ENCODE measurements at places on chromosomes 3 and 15. TPM values are rescaled to one million over a fixed set of nuclear protein-coding genes. Genes with fewer than 3 reads are reported as not detected.

- DNase-seq, result no peak
These were observed 48.2 kb upstream of the FMN1 start for GRCh38 chr15:33242669-33243191.

The NANOGP8 gene
- not detected for total RNA-seq

DNA sequence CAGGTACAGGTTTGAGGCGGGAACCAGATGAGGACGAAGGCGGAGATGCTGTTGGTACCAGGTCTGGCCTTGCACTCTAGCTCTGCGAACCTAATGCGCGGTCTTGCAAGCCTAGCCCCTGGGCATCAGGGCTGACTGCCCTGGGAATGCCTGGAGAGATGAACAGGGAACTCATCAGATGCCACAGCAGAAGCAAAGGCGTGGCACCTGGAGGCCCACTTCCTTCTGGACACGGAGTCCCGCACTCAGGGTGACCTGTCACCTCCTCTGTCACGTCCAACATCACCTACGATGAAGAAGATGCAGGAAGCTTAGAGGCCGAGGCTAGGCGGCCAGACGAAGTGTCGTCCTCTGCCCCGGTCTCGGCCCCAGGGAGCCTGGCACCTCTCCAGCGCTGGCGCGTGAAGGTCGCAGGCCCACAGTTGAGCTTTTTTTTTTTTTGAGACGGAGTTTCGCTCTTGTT is 9.4 kb downstream of the RPLP1 start:
- peak; percentile 83 for DNase-seq

GRCh38 chr15:61841466-61841865 is 218.8 kb downstream of the VPS13C start:
- DNase-seq, result no peak

DNA sequence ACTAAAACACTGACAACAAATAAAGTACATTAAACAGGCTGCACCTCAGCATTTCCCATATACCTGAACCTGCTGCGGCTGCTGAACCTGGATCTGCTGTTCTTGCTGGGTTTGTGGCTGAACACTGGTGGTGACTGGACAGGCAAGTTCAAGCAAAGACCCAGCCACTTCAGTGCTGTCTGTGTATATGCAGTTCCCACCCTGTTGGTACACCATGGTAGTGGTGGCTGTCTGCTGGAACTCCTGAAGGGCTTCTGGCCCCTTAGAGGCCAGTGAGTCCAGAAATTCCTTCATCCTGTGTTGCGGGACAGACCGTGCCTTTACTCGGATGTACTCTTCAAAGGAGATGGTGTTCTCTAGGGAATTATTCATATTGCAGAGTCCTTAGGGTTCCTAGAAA is 17.2 kb downstream of the QRICH1 start:
- DNase-seq, result no peak

The ESYT3 gene
- 1.2 TPM for total RNA-seq

GRCh38 chr15:48001393-48002039 is 119.3 kb upstream of the SLC24A5 start:
- no peak for DNase-seq

DNA sequence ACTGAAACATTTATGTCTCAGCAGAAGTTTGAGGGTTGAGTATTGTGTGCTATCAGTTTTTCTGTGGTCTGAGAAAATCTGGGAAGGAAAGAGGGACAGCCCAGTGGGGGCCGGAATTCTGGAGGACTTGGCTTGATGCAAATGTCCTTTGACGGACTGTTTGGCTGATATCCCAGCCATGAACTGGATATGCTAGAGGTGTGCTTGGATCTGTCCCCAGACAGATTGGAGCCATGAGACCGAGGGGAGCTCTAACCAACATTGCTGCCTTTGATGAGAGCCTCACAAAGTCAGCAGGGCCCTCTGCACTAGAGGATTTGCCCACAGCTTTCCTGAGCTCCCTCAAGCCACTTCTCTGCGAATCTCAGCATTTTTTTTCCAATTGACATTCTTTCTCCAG is 405.6 kb downstream of the NTRK3 start:
- DNase-seq, result peak; percentile 14

DNA sequence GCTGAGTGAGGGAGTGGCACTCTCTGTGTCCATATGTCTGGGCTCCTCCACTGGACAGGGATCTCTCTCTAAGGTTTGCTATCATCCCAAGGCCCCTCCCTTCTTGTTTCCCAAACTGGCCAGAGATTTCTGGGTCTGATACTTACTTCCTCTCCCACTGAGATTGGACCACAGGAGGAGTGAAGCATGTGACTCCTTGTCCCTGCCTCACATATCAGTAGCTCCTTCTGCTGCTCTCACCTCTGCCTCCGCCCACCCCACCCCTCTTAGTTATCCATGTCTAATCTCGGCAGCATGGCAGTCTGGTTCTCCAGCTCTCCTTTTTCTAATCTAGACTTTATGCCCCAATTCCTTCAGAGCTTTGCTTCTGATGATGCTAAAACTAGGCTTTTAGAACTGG is 223.1 kb downstream of the RPLP1 start:
- no peak for DNase-seq

DNA sequence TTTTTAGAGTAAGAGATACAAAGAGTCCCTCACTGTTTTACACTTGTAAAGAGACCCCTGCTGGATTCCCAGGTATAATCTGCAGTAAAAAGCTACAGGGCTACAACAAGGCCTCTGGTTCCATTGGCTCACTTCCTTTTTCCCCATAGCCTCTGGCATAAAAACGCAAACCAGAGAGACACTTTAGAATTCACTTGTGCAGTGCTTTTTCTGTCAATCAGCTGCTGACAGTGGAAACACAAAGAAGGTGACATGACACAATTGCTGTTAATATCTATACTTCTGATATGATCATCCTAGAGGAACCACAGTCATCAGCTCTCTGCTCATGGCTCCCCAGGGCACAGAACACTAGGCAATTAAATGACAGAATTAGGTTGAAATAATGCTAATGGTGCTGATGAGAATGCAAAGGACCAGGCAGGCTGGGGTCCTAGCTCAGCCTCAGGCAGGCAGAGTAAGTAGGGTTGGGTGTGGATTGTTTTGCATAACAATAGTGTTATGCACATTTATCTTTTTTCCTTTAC is 667.9 kb upstream of the CFAP20DC start:
- DNase-seq, result no peak

- DNase-seq, result peak; percentile 77
These were observed 50.8 kb downstream of the SLC12A8 start for GRCh38 chr3:125161607-125162219.

The GREM1 gene
- total RNA-seq, result 0.20 TPM

The SIDT1 gene
- 1.9 TPM for total RNA-seq

The SUCNR1 gene
- total RNA-seq, result 3.5 TPM

The SLC22A14 gene
- total RNA-seq, result 0.14 TPM

The CPLX3 gene
- 31.0 TPM for total RNA-seq

The GOLGA8T gene
- 2.6 TPM for total RNA-seq

DNA sequence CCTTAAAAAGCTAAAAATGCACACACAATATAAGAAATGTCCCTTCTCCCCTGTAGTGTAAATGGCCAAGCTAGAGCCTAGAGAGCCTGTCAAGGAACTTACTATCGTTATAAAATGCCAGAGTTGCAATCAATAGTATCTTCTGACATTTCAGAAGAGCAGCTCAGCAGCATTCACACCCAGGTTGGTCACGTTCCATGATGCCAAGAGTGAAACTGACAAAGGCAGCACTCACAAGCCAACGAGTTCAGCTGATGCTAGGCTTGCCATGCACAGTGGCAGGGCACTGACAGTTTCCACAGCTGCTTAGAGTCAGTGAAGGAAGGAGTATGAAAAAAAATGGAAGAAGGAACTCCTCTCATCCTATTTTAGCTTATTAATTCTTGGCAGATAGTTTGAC is 331.4 kb upstream of the CCDC54 start:
- DNase-seq, result no peak

- no peak for DNase-seq
These were observed 894 bp upstream of the TM4SF4 start for GRCh38 chr3:149473357-149474249.

GRCh38 chr3:30518872-30519271 is 87.5 kb upstream of the TGFBR2 start:
- no peak for DNase-seq

DNA sequence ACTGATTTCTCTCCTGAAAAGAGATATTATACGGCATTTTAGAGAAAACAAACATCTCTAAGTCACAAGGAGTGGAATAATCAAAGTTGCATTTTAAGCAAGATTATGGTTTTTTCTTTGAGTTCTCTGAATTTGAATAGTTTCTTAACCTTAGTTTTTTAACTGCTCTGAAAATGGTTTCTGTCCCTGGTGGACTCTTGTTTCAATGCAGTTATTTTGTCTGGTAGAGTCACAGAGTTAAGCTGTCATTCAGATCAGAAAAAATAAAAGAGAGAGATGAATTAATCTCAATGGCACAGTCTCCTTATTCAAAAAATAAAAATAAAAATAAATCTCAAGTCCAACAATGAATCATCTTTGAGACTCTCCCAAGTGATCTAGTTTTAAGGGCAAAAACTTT is 19.0 kb downstream of the AGTR1 start:
- DNase-seq, result no peak

The FBLN2 gene
- 257 TPM for total RNA-seq

DNA sequence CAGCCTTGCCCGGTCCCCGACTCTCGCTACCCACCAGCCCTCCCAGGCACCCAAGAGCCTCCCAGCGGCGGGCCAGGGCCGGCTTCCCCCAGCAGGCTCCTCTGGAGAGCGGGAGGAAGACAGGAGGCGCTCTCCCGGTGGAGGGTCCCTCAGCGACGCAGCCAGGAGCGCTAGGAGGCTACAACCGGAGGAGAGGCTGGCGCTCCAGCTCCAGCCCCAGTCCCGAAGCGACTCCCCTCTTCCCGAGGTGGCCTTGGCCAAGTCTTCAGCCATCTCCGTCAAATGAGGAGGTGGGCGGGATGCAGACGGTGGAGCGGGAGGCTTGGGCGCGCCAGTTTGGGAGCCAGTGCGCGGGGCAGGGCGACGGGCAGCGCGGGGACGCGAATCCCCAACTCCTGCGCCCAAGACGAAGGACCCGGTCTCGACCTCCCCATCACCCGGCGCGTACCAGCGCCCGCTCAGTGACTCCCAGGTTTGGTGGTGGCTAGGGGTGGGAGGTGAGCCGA is 722 bp downstream of the CHRNA3 start:
- DNase-seq, result no peak

GRCh38 chr3:183697610-183698317 is at the start of gene YEATS2:
TSS of gene YEATS2 (plus strand) at chr3:183697797. CDS start at chr3:183715163, 17,366 bp downstream.
- DNase-seq, result peak; percentile 88

The LEO1 gene
- total RNA-seq, result 11.8 TPM

The TRH gene
- not detected for total RNA-seq

GRCh38 chr15:74252291-74252690 is 16.2 kb downstream of the CCDC33 start:
- DNase-seq, result no peak

The CCDC13 gene
- total RNA-seq, result not detected

The HIGD2B gene
- not detected for total RNA-seq

The ANKUB1 gene
- not detected for total RNA-seq

DNA sequence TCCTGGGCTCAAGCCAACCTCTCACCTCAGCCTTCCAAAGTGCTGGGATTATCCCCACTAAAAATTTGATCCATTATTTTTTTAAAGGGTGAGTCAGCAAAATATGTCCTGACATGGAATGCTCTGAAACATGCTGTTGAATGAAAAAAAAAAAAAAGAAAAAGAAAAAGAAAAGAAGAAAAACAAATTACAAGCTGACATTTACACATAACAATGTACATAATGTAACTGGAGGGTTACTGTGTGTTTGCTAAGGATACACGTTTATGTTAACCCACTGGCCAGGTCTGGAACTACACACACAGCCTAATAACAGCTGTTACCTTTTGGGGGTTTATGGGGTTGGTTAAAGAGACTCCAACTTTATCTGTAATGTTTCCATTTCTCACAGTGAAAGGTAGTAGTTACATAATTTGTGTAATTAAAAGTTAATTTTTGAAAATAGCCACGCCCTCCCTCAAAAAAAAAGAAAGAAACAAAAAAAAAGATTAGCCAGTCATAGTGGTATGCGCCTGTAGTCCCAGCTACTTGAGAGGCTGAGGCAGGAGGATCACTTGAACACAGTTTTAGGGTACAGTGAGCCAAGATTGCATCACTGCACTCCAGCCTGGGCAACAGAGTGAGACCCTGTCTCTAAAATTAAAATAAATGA is 3.1 kb upstream of the MESP2 start:
- DNase-seq, result no peak

GRCh38 chr15:30943654-30944335 is 40.1 kb downstream of the FAN1 start:
- DNase-seq, result no peak

- no peak for DNase-seq
These were observed 934.6 kb downstream of the EPHA3 start for GRCh38 chr3:90041995-90042394.

The GRK7 gene
- total RNA-seq, result not detected

GRCh38 chr3:190323246-190323626 is 990 bp upstream of the CLDN1 start:
- DNase-seq, result no peak

DNA sequence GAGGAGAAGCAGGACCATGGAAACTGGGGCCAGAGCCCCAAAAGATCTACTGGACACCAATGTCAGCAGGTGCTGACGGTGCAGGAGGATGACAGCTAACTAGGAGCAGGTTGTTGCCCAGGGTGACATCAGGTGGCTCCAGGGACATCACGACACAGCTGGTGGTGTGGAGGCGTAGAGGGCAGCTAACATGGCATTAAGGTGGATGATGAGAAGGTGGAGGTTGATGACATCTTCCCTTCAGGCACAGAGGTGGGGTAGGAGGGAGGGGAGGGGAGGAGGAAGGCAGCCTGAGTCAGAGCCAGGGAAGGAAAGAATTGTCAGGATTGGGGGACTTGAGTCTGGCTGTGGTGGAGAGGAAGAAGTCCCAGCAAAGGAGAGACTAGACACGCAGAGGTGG is 1.5 kb upstream of the EPHB1 start:
- no peak for DNase-seq

The CCNB2 gene
- total RNA-seq, result 2.1 TPM

DNA sequence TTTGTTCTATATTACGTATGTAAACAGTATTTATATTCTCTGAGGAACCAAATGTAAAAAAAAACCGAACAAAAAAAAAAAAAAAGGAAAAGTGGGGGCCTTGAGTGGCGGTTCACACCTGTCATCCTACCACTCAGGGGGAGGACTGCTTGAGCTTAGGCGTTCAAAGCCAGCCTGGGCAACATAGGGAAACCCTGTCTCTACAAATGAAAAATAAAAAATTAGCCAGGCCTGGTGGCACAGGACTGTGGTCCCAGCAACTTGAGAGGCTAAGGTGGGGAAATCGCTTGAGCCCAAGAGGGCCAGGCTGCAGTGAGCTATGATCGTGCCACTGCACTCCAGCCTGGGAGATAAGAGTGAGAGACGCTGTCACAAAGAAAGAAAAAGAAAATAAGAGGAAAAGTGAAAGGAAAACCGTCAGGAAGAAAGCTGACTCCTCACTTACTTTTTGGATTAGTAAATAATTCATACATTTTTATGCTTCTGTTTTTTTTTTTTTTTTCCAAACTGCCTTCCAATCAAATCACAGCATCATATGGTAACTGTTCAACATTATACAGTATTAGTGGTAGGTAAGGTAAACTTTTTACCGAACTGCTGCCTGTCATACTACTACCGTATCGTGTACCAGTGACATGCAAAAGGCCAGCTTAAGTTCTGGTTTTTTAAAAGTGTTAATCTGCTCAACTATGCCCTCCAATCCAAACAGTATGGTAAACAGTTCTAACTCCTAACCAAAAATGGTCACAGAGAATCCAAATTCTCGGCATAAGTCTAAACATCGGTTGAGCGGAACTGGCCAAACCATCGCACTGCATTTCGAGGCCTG is 1.2 kb downstream of the PHC3 start:
- DNase-seq, result no peak

All from right cardiac atrium (tissue), 5 donors.